ENCODE measurements at places on chromosomes 6 and 20. TPM values are rescaled to one million over a fixed set of nuclear protein-coding genes. Genes with fewer than 3 reads are reported as not detected.

RAD21L1 gene
- total RNA-seq = 0.34 TPM

GRCh38 chr20:32536851-32537656 lies 48.1 kb downstream of the NOL4L start:
- no peak for DNase-seq

DNA sequence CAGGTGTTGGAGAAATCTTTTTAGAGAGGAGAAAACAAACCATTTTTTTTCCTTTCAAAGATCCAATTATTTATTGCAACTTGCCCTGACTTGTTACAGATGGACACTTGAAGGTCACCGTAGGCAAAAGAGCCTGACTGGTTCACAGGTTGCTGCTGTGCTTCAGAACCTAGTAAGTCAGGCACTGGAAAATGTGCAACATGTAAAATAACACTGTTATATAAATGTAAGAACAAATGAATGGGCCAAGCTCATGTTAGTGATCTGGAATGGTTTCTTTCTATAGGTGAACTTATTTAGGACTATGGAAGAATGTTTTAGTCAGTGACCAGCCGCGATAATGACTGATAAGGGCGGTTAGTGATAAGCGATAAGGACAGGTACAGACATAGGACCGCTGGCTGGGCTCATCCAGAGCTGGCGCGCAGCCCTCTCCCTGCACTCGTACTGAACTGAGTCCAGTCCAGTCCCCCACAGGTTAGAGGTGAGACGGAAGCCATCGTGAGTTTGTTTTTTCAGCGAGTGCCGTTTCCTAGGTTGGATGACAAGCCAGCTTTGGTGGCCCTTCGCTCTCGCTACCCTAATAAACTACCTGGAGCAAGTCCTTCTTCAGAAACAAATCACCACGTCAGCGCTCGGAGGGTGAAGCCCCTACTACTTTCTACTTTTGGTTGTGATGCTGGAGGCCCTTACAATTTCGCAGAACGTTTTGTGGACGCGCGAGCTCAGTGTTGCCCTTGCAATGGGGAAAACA lies 94.4 kb upstream of the PRDM1 start:
- no peak for DNase-seq

DNA sequence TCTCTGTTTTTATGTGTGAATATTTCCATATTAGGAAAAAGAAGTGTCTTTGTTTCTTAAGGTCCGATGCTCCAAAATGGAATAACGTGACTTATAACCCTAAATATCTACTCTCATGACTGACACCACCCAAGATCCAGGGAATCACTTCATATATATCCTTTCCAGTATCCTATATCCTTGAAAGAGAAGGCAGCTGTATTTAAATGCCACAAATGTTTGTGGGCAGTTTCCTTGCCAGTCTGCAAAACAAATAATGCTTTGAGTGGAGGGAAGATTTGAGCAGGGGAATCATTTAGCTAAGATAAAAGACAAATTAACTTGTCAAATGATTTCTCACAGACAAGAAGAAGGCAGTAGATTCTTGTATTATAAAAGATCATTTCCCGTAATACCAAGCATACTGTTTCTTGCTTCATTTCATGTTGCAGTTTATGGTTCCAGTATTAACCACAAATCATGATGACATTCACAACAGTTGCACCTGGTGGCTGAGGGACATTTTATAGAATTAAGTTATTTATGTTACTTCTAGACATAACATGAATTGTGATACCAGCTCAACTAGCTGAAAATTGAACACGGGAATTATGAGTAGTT lies 30.0 kb upstream of the FABP7 start:
- no peak for DNase-seq

GSTA3 gene
- total RNA-seq = not detected

- DNase-seq = no peak
Observed at GRCh38 chr6:7171733-7172132, 64.0 kb downstream of the RREB1 start.

GRCh38 chr6:154474648-154475428 lies 35.6 kb downstream of the CNKSR3 start:
- DNase-seq = peak; percentile 87

VIP gene
- 0.36 TPM for total RNA-seq

GRCh38 chr20:64254571-64255360 lies 782 bp upstream of the PCMTD2 start:
- no peak for DNase-seq

DNA sequence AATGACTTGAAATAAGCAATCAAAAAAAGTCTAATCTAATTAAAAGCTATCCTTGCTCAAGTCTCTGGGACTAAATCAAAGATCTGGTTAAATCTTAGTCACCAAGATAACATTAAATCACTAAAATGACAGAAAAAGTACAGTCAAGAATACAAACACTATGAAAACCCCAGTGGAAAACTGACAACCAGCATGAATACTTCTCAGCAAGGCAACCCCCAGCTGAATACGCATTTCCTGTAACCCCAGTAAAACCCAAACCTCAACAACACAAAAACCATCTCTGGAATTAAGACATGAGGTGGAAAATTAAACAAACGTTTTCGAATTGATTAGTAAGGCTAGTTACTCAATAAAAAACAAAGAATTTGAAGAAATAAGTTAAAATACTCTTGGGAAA lies 23.7 kb upstream of the ZC3H12D start:
- peak; percentile 33 for DNase-seq

- no peak for DNase-seq
Observed at GRCh38 chr20:55009066-55009465, 533.7 kb downstream of the DOK5 start.

DYNLT2 gene
- 1.0 TPM for total RNA-seq

All from astrocyte (in vitro differentiated cells and primary cell).